ENCODE measurements at places on chromosomes 7 and 10.

- DNase-seq: no peak
Measured at GRCh38 chr7:147861058-147861716, 729.4 kb upstream of the C7orf33 start.

- DNase-seq: no peak
Measured at GRCh38 chr7:95549818-95550529, 46.3 kb downstream of the PDK4 start.

- DNase-seq: no peak
Measured at GRCh38 chr10:55183993-55184392, 383.0 kb upstream of the PCDH15 start.

DNA sequence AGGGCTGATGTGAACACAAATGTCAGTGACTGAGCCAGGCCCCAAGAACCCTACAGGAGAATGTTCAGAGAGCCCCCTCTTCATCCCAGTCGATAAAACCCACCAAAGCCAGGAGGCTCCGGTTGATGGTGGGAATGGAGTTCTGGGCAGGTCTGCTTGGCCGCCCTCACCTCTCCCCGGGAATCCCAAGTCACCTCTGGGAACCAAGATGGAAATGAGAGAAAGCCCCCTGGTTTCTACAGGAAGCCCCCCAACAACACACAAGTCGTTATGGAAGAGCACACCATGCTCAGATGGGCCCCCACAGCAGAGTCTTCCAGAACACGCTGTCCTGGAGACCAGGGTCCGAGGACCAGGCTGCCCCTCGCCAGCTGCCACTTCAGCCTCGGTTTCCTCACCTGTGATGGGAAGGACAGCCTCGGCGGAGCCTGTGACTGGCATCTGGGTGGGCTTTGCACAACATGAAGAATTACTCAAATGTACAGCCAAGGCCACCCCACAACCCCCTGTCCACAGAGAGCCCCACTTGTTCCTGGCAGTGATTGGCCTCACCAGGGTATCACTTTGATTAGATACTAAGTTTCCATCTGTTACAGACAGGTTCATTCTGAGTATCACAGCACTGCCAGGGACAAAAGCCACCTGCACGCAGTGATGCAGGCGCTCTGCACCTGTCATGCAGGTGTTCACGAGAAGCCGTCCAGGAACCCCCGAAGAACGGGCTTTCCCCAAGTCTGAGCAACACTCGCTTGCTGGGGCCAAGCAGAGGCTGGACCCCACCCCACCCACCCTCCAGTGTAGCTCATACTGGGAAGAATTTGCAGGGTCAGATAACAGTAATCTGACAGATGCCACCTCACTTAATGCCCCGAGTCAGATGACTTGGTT lies 57.6 kb downstream of the MKI67 start:
- no peak for DNase-seq

GRCh38 chr10:113487154-113487553 lies 65.7 kb upstream of the HABP2 start:
- DNase-seq: no peak

DNA sequence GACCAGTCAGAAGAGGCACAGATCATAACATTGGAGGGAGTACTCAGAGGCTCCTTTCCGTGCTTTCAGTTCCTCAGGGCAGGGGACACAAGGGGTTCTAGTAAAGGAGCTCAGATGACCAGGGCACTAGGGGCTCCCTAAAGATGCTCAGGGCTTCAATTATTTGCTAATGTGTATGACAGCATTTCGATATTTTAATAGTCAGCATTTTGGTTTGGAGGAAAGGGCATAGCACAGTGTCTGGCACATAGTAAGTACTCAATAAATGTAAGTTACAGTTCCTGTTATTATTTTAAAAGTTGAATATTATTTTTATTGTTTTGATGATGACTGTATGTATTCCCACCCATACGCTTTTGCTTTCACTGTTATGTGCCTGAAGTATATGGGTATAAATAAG lies 260.0 kb downstream of the REEP3 start:
- no peak for DNase-seq

- no peak for DNase-seq
Measured at GRCh38 chr10:26799342-26799741, 61.4 kb downstream of the ABI1 start.

DNA sequence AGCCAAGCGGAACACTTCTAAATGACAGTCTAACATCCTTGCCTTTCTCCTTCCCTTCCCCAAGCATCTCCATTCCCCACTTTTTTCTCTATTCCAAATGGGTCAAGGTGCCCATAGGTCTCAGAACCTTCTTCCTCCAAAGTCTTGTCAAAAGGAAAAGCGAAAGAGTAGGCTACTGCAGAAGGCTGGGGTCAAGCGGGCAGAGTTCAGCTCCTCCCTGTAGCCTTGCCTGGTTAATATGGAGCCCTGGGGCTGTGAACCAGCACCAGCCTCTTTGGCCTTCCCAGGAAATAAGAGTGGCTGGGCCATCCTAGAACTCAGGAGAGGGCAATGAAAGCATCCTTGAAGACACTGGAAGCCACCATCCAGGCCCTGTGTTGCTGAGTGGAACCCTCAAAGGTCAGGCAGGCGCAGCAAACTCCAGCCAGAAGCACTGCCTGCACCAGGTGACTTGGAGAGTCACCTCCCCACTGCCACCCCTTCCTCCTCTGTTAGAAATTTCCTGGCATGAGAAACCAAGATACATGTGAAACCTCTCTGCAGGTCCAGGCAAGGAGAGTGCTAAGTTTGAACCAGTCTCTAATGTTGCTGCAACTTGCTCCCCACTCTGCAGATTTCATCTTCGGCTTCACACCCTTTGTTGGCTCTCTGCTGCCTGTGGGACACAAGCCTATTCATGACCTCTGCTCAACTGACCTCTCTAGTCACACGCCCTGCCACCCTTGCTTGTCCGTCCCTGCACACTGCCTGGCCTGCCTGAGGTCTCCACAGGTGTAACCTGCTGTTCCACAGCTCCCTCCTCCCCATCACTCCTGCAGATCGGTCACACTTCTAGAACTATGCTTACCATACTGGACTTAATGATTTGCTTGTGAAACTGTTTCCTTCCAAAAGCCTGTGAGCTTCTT lies 74.9 kb downstream of the SH3PXD2A start:
- DNase-seq: no peak

- no peak for DNase-seq
Measured at GRCh38 chr10:98458809-98459784, 12.4 kb upstream of the HPS1 start.

DNA sequence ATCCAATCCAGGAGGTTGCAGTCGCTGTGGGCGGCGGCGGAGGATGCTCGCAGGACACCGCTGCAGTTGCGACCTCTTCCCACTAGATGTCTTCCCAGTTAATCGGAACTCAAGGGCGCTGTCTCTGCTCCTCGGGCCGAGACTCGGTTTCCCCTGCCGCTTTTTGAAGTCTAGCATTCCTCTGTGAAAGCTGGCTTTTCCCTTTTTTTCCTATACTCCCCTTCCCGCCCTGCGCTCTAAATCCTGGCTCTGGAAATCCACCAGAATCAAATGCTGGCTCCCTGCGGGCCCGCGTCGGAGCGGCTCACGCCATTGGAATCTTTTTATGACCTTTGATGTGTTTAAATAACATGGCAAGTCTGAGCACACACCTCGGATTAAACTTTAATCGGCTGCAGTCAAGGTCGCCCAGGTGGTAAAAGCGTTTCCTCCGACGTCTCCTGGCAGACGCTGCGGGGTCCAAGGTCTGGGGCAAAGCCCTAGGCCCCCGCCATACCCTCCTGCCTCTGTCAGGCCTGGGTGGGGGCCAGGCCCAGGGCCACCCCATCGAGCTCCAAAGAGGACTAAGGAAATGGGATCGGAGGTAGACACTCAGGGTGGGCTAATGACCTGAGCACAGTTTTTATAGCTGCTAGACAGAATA lies 10.7 kb upstream of the HOXA13 start:
- DNase-seq: peak; percentile 74

GRCh38 chr7:129703751-129704150 lies 92.2 kb downstream of the NRF1 start:
- DNase-seq: no peak

GRCh38 chr7:54559401-54559800 lies 17.2 kb downstream of the VSTM2A start:
- no peak for DNase-seq

Measured in stimulated activated CD8-positive, alpha-beta memory T cell treated with anti-CD3 and anti-CD28 coated beads, Interleukin-4, amount 100 ng/mL, for 48 hours (primary cell).